ENCODE measurements at places on chromosomes 12 and 14.

- DNase-seq, result no peak
Observed at GRCh38 chr12:113860059-113860820, 105.9 kb downstream of the RBM19 start.

DNA sequence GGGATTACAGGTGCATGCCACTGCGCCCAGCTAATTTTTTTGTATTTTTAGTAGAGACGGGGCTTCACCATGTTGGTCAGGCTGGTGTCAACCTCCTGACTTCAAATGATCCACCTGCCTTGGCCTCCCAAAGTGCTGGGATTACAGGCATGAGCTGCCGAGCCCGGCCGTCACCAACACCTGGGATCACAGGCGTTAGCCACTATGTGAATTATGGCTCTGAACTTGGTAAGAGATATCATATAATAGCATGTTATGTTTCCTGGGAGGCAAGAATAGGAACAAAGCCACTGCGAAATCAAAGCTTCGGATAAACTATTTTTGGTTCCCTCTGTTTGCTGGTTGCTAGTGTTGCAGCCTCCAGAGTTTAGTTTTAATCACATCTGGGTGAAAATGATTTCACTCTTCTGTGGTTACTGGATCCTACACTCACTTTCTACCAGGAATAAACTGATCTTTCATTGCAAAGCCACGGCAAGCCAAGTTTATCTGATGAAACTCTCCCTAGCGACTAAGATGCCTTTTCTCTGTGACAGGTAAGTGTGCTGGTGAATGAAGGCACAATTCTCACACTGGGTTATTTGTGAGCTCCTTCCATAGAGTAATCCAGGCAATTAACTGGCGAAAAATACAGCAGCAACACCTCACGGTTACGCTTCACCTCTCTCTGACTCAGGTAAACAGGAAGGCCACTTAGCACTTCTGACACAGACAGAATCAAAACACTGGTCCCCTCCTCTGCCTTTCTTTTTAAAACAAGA is 16.7 kb downstream of the SNRNP35 start:
- DNase-seq, result no peak

- no peak for DNase-seq
Observed at GRCh38 chr14:78581229-78581628, 411.1 kb downstream of the NRXN3 start.

GRCh38 chr12:18652596-18652995 is 85.2 kb downstream of the PLCZ1 start:
- no peak for DNase-seq

DNA sequence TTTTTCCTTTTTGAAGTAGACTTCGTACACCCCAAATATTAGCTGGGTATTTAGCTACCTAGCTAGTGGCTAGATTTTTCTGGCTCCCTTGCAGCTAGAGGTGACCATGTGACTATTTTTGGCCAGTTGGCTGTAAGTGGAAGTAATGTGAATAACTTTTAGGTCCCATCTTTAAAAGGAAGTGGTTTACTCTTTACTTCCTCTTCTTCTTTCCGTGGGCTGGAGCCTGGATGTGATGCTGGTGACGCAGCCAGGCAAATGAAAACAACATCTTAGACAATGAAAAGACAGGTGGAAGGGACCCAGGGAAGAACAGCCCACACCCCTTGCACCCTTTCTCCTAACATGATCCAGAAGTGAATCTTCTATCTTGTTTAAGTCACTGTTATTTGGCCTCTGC is 245.5 kb downstream of the ATP23 start:
- DNase-seq, result no peak

DNA sequence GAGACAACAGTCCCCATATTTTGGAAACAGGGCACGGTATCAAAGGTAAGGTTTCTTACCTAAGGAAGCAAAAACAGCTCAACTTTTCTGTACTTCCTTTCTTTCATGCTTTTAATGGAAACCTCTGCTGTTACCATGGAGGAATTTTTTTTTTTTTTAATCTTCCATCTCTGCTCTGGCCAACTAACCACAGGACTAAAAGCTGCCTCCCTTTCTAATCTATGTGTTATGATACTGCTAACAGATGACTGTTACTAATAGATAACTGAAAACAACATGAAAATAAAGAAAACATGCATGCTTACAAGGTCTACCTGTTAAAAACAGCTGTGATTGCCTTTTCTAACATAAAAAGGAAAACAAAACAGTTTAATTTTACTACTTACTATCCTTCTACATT is 168.4 kb downstream of the SOX5 start:
- DNase-seq, result no peak

- no peak for DNase-seq
Observed at GRCh38 chr14:61355892-61356325, 34.5 kb downstream of the PRKCH start.

GRCh38 chr14:104254735-104255400 is 116.5 kb downstream of the KIF26A start:
- no peak for DNase-seq

DNA sequence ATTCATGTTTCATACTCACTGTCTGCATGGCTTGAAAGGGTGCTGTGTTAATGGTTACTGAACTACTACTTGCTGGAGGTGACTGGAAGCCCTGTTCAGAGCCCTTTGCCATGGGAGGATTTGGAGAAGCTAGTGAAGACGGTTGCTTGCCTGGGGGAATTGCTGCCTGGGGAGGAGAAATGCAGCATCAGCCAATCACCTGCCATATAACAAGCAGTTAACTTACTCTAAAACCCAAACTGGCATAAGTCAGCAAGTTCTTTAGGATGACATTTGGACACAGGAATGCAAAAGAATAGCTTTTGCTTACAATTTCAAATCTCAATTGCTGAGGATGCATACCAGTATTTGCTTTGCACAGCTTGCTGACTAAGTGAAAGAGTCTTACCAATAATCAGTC is 23.4 kb upstream of the IPO8 start:
- no peak for DNase-seq

GRCh38 chr12:57215668-57216013 is 953 bp upstream of the NXPH4 start:
- DNase-seq, result no peak

GRCh38 chr14:20873370-20874177 is 17.6 kb upstream of the RNASE3 start:
- DNase-seq, result no peak

GRCh38 chr12:106254724-106255123 is 6.9 kb upstream of the CKAP4 start:
- no peak for DNase-seq

- no peak for DNase-seq
Observed at GRCh38 chr12:124369827-124370378, 75.0 kb downstream of the RFLNA start.

- DNase-seq, result no peak
Observed at GRCh38 chr12:8722286-8722800, 24.6 kb downstream of the RIMKLB start.

GRCh38 chr14:37142835-37143401 is 29.5 kb downstream of the SLC25A21 start:
- DNase-seq, result no peak
